Astrocyte of the spinal cord (primary cell): ENCODE measurements at places on chromosomes 2 and 18.

GRCh38 chr2:172821370-172822338 is 86.0 kb downstream of the RAPGEF4 start:
- peak; percentile 22 for DNase-seq

GRCh38 chr2:241184901-241185300 is 3.6 kb upstream of the ANO7 start:
- DNase-seq: no peak

DNA sequence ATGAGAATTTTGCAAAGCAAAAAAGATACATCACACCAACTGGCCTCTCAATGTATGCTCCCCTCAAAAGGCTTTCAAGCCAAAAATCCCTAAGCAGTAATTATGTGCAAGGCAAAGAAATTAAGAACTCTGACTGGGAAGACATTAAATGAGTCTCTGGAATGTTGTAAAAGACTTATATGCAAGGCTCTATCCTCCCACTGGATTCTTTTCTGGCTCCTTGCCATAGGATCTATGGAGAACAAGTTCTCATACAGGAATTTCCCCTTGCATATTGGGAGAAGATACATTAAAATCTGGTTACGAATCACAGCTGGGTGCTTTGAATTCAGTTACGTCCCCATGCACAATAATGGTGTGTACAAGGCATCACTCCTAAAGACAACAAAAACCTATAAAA is 73.4 kb upstream of the ATL2 start:
- DNase-seq: no peak

- no peak for DNase-seq
Observed at GRCh38 chr2:171655586-171655985, 31.7 kb upstream of the DYNC1I2 start.

DNA sequence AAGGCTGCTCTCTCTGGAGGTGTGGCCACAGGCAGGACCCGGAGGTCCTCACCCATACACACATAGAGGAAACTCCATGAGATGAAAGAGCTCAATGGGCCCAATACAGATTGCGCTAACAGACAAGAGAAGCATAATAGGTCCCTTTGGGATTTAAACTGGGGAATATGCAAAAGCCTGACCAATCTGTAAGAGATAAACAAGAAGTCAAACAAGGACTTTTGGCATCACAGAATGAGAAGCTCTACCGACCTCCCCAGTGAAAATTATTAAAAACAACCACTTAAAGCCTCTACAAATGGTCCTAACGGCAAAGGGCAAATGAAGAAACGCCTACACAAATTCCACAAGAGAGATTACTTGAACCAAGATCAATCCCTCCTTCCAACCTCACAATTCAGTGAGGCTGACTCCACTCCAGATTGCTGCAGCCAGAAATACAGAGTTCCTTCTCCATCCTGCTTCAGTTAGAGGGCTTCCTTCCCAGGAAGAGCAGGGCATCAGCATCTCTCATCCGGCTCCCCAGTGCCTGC is 10.8 kb downstream of the IWS1 start:
- DNase-seq: no peak

DNA sequence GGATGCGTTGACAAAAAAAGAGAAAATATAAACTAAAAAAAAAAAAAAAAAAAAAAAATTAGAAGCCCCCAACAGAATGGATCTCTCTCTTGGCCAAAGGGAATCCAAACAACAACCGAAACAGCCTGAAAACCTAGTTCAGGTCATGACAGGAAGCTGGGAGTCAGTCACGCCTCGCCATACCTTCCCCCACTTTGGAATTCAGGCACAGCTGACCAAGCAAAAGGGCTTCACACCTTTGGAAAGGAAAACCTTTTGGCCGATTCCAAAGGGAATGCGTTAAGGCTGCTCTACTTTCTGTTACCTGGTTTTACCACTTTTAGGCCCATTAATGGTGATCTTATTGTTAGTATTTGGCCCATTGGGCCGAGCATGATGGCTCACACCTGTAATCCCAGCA is 17.9 kb upstream of the RMC1 start:
- no peak for DNase-seq

DNA sequence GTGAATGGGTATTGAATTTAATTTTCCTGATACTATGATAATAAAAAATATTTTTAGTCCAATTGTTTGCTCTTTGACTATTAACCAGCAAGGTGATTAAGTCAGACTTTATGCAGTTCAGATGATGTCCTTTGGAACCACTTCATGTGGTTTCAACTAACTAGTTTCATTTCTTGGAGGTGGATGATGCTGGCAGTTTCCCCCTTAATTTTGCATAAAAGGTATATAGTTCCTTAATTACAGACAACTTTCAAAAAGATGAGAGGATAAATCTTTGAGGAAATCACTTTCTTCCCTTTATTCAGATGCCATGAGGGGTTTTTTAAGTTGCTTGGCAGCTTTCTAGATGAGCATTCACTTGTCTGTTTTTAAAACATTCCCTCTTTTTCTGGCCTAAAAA is 223.1 kb downstream of the PHLPP1 start:
- no peak for DNase-seq

DNA sequence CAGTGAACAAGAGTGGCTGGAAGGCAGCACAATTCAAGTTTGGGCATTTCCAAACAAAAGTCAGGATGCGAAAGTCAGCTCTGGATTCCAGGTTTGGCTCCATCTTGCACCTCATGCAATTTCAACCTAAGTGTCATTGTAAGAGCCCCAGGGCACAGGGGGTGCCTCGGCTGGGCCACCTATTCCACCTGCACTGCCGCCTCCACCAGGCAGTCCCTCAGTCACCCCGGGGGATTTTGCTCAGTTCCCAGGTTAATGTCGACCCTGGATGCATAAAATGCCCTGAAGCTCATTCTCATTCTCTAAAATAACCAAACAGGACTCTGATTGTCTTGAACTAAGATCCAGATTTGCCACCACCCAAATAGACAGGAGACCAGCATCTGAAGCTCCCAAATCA is 77.6 kb downstream of the EDAR start:
- no peak for DNase-seq

- DNase-seq: no peak
Observed at GRCh38 chr18:49360582-49360981, 99.9 kb downstream of the DYM start.

DNA sequence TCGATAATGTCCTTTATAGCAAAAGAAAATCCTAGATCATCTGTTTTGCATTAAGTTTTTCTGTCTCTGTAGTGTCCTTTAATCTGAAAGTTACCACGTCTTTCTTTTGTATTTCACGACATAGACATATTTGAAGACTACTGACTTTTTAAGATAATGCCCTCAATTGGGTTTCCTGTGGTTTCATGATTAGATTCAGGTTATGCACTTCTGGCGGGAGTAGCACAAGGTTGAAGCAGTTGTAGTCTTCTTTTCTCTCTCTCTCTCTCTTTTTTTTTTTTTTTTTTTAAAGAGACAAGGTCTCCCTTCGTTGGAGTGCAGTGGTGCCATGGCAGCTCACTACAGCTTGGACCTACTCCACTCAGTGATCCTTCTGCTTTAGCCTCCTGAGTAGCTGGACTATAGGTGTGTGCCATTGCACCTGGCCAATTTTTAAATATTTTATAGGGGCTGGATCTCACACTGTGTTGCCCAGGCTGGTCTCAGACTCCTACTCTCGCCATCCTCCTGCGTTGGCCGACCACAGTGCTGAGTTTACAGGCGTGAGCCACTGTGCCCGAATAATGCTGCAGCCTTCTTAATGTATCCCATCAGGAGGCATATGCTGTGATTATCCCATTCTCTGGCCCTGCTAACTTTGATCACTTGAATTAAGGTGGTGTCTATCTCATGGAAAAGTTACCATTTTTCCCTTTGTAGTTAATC is 3.9 kb downstream of the INPP4A start:
- DNase-seq: no peak

DNA sequence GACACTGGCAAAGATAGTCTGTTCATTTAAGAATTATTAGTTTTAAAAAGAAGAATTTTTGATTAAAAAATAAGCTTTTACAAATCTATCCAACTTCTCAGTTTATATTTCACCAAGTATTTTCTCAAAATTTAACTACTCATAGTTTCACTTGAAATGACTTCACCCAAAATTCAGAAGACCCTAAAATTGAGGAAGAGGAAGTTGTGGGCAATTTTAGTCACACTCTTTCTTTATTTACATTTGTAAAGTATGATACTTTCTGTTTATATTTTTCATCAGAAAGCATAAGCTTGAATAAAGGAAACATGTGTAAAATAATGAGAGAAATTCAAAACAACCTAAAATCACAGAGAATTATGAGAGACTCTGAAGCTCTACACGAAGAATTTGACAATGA is 278.8 kb upstream of the MEIS1 start:
- no peak for DNase-seq
